ENCODE measurements at places on chromosomes 16 and 17.

DNA sequence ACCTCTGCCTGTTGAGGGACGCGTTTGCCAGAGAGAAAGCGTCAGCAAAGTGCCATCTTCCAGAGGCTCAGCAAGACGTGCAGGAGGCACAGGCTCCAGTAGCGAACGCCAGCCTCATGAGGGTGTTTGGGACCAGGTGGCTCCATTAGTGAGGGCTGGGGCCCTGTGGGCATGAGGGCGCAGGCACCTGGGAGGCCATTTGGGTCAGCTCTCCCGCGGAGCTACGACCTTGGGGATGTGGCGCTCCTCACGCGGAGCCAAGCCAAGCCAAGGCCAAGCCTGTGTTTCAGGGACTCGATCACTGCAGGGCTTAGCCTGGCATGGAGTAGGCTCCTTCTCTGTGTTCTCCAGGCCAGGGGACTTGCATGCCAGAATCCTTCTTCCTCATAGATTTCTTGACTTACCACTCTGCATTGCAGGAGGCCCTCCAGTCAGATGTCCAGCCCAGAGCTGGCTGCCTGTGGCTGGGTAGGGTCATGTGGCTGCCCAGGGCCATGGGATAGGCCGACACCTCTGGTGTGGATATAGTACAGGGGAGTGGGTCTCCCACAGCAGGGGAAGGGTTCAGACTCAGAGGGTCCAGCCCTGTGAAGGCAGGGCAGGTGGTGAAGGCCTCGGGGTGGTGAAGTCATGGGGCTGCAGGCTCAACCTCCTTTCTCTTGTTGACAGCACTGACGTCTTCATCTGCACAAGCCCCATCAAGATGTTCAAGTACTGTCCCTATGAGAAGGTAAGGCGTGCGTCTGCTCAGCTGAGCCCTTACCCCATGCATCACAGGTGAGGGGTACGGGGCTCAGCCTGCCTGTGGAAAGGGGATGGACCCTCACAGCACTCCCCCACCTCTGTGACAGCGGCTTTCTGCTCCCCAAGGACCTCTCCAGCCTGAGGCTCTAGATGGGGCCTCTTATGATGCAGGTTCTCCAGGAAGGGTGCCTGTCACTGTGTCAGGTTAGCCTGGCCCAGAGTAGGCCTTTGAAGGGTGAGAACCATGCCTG lies 19.6 kb downstream of the NT5M start:
- no peak for DNase-seq

- no peak for DNase-seq
Observed at GRCh38 chr16:8330761-8331160, 259.6 kb downstream of the TMEM114 start.

DNA sequence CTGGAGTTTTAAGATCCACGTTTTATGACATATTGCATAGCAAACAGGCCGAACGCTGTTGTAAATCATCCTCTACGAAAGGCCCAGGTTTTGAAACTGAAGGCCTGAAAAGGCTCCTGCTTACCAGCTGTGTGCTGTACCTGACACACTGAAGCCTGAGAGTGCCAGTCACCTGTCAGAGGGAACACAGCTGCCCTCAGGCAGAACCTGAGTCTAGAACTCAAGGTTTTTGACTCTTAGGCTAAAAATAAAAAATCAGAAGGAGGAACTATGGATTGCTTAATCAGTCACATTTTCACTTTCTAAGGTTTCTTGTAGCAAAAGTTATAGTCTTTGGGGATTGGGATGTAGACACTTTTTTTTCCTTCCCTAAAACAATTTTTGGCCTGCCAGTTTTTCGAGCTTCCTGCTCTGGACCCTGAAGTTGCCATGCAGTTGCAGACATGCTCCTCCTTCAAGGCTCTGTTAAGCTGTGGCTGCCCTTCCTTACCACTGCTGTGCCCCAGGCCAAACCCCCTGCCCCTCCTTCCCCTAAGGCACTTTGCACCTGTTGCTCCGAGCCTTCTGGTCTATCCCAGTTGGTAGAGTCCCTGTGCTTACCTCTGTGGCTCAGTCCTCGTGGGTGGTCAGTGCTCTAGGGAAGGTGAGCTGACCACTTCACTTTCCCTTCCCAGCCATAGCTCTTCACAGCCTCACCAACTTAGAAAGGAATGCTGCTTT lies 56.6 kb downstream of the TENT4B start:
- no peak for DNase-seq

- peak; percentile 48 for DNase-seq
Observed at GRCh38 chr17:40168262-40168832, 8.9 kb upstream of the RAPGEFL1 start.

DNA sequence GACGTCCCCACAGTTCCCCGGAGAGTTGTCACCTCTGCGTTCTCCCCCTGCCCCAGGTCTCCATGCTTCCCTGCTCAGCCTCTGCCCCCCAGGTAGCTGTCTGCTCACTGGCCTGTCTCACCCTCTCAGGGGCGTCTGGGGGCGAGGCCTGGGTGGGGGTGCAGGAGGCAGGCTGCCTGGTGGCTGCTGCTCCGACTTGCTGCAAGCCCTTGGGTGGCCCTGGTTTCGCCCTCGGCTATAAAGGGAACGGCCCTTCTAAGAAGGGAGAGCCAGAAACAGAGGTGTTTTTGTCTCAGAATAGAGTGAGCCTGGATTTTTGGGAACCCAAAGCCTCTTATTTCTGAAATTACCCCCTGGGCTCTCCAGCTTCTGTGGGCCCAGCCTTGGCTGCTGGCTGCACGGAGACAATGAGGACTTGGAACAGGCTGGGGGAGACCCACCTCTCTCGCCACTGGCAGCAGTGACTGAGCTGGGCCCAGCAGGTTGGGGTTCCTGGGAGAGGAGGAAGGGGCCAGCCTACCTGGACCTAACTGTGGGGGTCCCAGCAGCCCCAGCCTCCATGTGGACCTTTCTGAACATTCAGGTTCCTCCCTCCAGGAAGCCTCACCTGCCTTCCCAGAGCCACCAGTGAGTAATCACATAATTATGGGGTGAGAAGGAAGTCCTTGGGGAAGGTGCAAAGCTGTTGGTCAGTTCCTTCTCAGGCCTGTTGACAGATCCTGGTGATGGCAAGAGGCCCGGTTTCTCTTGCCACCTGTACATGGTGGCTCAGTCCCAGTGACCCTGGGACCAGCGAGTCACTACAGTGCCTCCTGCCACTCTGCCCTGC lies 15.5 kb upstream of the SPNS2 start:
- DNase-seq = no peak

DNA sequence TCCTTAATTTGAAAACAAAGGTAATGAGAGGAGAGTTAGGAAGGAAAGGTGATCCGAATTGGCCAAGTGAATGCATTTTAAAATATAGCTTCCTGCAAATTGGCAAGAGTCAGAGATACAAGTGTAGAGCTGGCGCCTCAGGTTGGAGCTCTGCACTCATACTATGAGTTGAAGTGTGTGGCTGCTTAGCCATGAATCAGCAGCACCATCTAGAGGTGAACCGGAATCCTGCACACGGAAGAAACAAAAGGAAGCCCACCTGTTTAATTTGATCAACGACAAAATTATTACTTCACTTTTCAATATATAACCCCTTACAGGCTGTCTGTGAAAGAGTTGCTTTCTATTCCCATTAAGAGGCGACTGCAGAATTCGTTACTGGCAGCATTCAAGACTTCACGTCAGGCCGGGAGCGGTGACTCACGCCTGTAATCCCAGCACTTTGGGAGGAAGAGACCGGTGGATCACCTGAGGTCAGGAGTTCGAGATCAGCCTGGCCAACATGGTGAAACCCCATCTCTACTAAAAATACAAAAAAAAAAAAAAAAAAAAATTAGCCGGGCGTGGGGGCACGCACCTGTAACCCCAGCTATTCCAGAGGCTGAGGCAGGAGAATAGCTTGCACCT lies 1253.7 kb upstream of the CDH8 start:
- no peak for DNase-seq

DNA sequence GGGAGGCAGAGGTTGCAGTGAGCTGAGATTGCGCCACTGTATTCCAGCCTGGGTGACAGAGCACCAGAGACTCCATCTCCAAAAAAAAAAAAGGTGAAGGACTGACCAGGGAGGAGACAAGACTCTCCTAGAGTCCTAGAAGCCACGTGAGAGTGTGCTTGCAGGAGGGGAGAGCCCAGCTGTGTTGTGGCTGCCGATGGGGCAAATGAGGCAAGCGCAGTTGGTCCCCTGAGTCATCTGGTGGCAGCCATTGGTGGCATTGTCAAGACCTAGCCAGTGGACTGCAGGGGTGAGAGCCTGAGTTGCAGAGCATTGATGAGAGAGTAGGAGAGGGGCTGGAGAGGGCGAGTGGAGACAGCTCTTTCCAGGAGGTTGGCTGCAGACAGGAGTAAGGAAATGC lies 278.0 kb downstream of the SNX29 start:
- no peak for DNase-seq

GRCh38 chr17:3029213-3029913 lies 34.0 kb downstream of the OR1D5 start:
- DNase-seq = no peak

DNA sequence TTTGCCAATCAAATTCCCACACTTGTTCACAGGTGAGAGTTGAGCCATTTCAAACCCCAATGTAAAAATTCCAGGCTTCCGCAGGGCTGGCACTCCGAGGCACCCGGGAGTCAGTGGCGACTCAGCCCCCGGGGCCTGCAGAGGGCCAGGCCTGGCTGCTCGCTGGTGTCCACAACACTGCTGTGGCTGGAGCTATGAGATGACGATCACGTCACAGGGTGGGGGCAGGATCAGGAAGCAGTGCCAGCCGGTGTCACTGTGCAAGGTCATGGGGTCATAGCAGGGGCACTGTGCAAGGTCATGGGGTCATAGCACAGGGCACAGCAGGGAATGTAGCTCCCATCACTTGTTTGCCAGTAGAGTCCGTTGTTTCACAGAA lies 7.8 kb downstream of the VPS4A start:
- no peak for DNase-seq

GRCh38 chr17:78344666-78345065 lies 15.2 kb downstream of the SOCS3 start:
- DNase-seq = no peak

DNA sequence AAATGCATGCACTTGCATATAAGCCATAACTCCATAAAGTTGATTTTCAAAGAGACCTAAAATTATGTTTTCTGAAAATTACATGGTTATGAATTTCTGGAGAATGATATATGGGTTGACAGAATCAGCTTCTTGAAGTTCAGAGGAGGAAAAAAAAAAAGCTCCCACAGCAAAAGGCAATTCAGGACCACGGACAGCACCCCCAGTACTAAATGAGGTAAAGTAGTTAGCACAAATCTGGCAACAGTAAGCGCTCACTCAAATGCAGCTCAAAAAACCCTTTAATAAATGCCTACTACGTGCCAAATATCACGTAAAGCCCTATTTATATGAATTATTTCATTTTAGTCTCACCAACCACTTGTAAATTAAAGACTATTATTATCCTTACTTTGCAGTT lies 135.2 kb downstream of the SHISA9 start:
- DNase-seq = peak; percentile 51

DNA sequence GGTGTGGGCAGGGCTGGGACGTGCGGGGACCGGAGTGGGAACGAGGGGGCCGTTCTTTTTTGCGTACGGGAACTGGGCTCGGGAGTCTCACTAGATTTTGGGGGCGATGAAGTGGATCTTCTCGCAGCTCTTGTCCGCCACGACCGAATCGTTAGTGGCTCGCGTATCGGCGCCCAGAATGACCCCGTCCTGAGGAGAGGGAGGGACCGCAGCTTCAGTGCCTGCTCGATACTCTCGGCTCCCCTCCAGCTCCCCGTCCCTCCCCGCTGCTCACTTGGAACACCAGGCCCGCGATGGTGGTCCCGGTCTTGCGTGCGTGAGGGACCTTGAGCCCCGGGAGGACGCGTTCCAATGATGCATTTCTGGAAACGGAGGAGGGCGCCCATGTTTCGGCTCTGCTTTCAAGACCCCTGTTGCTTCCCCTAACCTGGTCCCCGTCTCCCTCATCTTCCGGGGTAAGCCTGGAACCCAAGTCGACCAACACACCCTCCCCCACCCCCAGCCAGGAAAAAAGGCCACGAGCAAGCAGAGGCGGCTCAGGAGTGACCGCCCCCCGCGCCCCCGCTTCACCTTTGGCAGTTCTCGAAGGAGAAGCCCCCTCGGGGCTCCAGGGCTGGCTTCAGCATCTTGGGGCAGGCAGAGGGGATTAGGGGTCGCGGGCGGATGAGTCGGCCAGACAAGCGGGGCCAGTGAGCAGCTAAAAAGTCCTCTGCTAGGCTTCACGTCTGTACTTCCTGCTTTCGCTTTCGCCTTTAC lies at the start of gene PSMB10:
TSS of gene PSMB10 (minus strand) at position 727 of the 756 bp plus-strand sequence. CDS start at position 626, 101 bp downstream.
- DNase-seq = peak; percentile 66

DNA sequence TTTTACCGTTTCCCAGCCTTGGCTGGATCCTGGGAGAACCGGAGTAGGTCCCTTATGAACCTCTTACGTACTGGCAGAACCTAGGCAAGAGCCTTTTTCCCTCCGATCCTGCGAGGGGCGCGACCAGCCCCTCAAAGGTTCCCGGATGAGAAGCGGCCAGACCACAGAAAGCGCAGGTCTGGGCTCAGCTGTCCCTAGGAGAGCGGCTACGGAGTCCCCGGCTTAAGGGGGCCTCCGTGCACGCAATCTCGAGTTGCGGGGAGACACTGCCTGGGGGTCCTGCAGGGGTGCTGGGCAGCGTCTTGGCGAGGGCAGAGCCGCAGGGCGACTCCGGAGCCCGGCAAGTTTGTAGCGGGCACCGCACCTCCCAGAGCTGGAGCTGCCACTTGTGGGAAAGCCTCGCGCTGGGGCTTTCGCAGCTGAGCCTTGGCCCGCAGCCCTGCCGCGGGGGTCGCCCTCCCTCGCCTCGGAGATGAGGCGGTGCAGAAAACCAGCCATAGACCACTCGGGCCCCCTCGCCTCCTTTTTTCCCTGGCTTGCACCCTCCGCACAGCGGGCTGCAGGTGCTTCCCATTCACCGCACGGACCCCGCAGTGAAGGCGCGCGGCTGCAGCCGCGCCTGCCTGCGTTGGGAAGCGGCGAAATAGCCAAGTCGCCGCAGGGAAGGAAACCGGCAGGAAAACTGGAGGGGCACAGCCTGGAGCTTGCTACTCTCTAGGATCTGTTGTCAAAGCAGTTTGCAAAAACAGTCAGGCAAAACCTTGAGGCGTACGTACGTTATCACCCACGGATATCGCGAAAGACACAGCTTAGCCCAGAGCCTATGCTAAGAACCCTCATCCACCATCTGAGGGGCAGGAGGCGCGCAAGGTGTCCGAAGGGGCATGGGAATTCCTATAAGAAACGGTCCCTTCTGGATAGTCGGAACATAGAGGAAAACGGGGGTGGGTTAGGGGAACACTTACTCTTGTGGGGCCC lies 834 bp downstream of the CDH8 start:
- no peak for DNase-seq

DNA sequence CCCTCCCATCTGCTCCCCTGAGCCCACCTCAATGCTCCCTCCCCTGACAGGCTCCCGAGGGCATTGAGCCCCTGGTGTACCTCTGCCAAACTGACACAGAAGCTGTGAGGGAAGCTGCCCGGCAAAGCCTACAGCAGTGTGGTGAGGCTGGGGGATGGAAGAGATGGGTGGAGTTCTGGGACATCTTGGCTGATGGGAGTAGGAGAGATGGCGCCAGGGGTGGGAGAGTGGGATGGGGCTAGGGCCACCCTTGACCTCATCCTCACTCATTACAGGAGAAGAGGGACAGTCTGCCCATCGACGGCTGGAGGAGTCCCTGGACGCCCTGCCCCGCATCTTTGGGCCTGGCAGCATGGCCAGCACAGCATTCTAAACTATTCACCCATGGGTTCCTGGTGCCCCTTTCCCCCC lies 16.2 kb upstream of the CTCF start:
- DNase-seq = no peak

All from activated CD8-positive, alpha-beta T cell treated with anti-CD3 and anti-CD28 coated beads, Interleukin-2, amount 10 ng/mL, durations not matched to agents 7 days and 5 days (primary cell).